ENCODE measurements at places on chromosomes 3 and 15.

- DNase-seq, result no peak
These were observed 52.6 kb downstream of the NSUN3 start for GRCh38 chr3:94115482-94115881.

DNA sequence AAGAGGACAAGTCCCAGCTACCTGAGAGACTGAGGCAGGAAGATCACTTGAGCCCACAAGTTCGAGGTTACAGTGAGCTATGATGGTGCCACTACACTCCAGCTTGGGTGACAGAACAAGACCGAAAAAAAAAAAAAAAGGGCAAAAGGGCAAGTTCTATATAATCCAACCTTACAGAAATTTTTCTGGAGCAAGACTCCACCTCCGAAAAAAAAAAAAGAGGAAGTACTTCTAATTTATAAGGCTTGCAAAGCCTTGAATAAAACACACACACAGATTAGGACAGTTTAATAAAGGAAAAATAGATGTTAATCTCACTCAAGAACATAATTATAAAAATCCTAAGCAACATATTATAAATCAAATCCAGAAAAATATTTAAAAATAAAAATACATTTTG is 14.4 kb upstream of the XYLB start:
- no peak for DNase-seq

DNA sequence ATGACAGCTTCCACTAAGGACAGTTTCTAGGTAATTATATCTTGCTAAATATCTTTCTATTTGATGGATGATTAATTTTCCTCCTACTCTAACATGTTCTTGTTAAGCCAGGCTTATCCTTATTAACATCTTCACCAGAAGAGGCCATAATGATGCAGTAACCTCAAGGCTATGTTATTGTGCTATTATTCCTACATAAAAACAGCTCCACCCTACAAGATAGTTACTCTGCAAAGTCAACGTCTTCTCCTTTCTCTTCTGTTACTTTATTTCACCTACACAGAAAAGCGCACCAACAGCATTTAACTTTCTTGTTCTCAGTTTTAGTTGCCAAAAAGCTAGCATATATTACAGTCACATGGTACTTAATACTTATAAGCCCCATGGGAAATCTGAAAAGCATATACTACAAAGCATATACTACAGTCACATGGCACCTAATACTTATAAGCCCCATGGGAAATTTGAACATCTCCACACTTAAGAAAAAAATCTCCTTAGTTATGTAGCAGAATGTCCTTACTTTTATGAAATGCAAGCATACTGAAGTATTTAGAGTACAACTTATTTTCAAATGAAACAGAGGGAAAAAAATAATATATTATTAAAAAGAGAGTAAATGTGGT is 13.4 kb downstream of the ADAM10 start:
- DNase-seq, result no peak

DNA sequence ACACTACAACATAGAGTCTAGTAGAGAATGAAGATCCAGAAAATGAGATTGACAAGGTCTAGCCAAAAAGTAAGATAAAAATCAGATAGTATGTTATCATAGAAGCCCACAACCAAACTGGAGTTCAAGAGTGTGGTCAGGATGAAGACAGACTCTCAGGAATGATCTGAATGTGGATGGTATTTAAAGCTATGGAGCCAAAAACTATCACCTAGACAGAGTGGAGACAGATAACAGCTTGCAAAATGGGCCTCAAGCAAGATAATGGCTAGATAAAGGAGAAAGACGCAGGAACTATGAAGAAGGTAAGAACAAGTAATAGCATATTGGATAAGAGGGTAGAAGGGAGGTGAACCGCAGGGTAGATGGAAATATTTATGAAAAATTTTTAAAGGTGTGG is 35.4 kb downstream of the ZMAT3 start:
- DNase-seq, result no peak

DNA sequence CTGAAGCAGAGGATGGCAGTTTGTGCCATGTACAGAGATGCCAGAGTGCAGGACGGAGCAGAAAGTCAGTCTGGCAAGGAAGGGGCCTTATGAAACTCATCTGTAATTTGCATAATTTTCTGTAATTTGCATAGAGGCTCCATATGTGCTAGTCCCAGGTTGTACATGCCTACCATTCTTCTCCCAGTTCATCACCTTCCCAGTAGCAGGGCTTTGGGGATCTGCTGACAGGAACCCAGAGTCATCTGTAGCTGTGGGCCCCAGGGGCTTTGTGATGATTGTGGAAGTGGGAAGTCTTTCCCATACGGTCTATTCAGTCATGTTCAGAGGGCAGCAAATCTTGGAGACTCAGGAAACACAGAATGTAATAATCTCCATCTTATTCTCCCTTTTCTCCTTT is 42.4 kb upstream of the SIAH2 start:
- no peak for DNase-seq
